NCI-H510A treated with DMSO at 0.1 percent for 48 hours (cell line): ENCODE measurements at places on chromosomes 3 and 15.

- no peak for DNase-seq
Observed at GRCh38 chr3:52522651-52523251, 10.9 kb downstream of the NT5DC2 start.

GRCh38 chr3:65181391-65181871, 493.6 kb upstream of the ADAMTS9 start:
- DNase-seq, result no peak

DNA sequence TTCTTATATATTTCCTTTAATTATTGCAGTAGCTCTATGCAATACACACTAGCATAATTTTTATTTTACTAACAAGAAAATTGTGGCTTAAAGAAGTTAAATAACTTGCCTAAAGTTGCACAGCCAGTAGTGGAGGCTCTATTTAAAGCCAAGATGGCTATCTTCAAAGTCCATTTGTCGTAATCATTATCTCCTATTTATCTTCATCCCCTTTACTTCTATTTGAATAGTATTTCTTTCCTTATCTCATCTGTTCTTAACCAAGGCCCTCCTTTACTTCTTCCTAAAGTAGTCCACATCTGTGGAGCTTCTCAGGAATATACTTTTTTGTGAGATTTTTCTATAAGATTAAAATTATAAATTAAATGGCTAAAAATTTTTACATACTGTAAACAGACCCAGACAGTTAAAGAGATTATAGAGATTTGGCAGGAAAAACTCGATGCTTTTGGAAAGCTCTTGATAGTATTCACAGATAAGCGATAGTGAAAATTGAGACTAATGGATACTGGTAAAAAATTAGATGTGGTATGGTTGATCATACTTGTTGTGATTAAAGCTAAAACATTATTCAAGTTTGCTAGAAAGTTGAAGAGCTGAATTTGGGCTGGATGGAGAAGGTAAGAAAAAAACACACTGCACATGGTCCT, 129.2 kb downstream of the ZNF609 start:
- DNase-seq, result no peak

DNA sequence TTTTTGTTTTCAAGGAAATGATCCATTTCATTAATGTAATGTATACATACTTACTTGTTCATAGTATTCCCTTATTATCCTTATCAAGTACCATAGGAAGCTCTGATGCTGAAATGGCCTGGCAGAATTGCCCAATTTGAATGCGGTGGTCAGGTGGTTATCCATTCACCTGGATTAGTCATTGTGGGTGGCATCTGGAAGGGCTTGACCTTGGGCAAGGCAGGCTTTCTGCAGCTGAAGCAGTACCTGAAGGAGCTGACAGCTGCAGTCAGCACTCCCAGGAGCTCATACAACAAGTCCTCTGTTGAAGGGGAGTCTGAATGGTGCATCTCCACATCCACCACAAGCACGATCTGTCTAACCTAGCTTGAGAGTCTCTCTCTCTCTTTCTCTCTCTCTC, 12.2 kb upstream of the IQCF5 start:
- DNase-seq, result no peak

GRCh38 chr3:142027735-142028134, 121.6 kb downstream of the TFDP2 start:
- DNase-seq, result peak; percentile 37

DNA sequence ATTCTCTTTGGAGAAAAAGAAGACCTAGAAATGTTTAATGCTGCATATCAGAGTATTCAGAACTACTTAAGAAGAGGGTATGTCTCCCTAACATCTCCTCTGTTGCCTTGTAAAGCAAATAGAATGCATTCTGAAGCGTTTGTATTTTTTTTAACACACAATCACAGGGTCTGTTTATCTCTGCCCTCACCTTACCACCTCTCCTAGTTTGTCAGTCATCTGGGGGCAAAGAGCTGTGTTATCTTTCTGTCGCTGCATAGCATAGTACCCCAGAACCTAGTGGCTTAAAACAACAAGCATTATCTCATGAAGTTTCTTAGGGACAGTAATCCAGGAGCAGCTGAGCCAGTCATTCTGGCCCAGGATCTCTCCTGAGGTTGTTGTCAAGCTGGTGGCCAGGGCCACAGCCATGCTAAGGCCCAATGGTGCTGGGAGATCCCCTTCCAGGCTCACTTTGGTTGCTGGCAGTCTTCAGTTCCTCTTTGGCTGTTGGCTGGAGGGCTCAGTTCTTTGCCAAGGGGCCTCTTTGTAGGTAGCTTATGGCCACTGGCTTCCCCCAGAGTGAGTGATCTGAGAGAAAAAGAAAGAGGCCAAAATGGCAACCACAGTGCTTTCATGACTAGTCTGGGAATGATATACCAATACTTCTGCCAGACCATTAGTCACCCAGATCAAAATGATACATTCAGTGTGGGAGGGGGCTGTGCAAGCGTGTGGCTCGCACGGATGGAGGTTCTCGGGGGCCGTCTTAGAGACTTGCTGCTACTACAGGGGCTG, 17.8 kb downstream of the EDEM1 start:
- DNase-seq, result no peak

- no peak for DNase-seq
Observed at GRCh38 chr3:15110206-15110605, 11.3 kb upstream of the RBSN start.

GRCh38 chr3:119296727-119297122, 2.5 kb downstream of the ARHGAP31 start:
- DNase-seq, result no peak
